ENCODE measurements at places on chromosomes 5 and 9.
A peak's percentile ranks its signal among the peaks of the same experiment; 100 is the strongest.

DNA sequence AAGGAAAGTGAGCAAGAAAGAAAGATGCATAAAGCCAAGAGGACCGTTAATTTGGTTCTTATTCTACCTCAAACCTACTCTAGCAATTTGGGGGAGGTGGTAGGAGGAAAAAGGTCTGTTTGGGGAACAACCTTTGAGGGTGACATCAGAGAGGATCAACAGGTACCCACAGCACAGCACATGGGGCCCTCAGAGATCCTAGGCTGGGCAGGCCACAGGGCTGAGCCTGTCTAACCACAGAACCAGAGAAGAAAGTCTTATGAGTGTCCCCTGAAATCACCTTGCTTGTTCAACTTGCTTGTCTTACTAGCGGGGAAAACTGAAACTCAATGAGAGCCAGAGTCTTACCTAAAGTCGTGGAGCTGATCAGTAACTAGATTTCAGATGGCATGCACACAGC lies 385.2 kb downstream of the SPOCK1 start:
- DNase-seq, result no peak

DNA sequence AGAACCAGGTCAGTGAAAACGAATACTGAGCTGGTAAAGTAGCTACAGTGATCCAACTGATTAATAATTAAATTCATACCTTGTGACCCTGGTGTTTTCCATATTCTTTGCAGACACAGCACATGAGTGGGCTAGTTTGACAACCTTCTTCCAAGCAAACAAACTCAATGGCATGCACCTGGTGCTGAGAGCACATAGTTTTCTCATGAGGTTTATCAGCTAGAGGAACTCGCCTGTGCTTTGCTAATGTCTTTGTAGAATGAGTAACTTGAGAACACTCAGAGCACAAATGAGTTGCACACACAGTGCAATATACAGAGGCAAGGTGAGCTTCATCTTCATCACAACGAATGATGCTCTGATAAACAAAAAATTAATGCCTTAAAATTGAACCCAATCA lies 12.6 kb downstream of the TRIM23 start:
- DNase-seq, result no peak

DNA sequence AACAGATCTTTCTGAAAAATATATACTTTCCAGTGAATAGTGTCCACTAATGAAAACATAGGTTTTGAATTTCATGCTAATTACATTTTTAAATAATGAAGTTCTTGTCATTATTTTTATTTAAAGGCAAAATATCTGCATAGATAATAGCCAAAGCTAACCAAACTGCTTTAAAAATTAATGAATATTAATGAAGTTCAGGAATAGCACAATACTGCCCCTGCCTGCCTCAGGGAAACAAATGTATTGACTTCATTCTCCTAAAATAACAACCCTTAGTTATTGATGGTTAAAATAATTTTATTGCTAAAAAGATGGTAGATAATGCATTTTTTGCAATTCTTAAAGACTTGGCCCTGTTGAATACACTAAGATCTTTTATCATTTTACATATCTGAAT lies 103.6 kb upstream of the SSBP2 start:
- no peak for DNase-seq

DNA sequence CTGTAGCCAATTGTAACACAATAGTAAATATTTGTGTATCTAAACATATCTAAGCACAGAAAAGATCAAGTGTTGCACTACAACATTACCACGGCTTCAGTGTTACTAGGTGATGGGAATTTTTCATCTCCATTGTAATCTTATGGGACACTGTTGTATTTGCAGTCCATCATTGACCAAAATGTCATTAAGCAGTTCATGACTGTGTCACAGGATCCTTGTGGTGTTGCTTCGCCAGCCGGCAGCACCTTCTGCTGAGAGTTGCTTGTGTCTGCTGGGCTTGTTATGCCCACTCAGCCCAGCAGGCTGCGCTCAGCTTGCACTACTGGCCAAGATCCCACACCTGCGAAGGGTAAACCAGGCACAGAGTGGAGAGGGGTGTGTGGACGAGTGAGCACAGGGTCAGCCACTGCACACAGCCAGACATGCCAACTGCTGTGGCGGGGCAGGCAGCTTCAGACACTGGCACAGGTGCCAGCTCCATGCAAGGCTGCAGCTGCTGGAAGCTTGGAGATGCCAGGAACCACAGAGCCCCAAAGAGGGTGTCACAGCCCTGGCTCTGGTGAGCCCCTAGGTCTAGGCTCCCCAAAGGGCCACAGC lies 273.7 kb downstream of the CETN3 start:
- DNase-seq, result no peak

DNA sequence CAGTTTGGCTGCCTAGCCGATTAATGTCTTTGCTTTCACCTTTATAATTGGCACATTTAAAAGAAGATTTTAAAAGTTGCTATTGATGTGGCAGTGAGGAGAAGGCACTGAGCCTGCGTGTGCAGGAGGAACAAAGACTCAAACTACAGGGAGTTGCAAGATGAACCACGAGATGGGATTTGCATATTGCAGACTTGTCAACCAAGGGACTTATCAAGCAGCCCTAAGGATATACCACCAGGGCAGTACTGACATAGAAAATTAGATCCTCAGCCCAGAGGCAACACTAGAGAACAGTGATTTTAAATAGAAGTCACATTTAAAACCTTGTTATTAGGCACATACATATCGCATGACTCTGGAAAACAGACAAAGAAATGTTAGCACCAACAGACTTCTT lies 342.6 kb downstream of the GLIS3 start:
- DNase-seq, result no peak

DNA sequence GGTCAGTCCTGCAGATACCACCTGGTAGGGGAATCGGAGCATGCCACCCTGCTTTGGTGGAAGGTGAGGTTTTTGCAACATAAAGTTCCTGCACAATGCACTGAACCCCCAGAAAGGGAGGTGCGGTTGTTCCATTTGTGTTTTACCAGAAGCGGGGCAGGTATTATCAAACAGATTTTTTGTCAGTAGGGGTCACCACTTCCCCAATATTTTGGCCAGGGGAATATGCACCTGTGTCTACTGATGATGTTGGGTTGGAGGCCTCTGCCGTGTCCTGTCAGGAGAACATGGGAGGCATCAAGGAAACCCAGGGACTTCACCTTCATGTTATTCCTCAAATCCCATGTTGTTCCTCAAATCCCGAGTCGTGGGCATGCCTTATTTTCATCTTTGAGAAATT lies 438.7 kb downstream of the NTRK2 start:
- DNase-seq, result no peak

GRCh38 chr5:179266291-179267070 lies 78.8 kb downstream of the ADAMTS2 start:
- peak; percentile 9 for DNase-seq

- no peak for DNase-seq
These were observed 61.8 kb downstream of the ACTBL2 start for GRCh38 chr5:57420801-57421200.

DNA sequence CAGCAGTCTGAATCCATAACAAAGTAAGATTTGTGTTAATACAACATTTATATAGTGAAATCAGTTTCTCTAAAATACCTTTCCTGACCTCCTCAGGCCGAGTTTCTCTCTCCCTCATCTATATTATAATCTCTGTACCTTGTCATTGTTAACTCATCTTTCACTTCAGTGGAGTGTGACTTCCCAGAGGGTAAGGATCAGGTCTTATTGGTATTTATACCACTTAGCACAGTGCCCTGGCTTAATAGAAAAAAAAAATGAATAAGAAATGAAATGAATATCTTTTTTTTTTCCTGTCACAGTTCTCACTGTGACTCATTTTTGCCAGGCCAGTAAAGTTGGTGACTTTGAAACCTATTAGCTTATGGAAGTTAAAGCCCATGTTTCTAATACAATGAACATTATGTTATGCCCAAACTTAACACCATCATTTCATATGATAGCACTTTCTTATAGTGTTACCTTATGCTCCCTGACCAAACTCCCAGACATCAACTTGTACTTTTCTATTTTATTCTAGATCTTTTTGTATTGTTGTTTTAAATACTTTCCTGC lies 90.1 kb downstream of the NR3C1 start:
- DNase-seq, result no peak

GRCh38 chr9:92607088-92607487 lies 62.8 kb downstream of the IPPK start:
- no peak for DNase-seq

DNA sequence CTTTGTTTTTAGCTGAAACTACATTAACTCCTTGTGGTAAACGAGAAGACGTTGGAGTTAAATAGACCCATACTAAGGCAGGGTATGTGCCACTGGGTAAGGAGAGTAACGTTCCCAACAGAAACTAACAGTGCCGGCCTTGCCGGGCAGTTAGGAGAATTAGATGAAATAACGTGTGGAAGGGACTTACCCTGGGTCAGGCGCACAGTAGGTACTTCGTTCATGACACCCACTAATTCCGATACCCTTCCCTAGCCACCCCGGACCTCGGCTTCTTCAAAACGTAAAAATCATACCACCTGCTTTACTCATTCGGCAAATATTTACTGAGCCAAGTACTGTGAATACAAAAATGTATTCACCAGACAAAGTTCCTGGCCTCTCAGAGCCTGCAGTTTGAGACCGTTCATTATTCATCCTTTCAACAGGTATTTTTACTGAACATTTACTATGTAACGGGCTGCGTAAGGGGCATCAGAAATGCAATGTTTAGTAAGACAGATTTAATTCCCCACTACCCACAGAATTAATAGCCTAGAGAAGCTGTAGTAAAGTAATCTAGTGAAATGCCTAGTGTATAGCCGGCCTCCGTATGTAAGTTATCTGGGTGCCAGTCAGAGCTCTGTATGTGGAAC lies 3.2 kb upstream of the SMIM23 start:
- DNase-seq, result no peak

DNA sequence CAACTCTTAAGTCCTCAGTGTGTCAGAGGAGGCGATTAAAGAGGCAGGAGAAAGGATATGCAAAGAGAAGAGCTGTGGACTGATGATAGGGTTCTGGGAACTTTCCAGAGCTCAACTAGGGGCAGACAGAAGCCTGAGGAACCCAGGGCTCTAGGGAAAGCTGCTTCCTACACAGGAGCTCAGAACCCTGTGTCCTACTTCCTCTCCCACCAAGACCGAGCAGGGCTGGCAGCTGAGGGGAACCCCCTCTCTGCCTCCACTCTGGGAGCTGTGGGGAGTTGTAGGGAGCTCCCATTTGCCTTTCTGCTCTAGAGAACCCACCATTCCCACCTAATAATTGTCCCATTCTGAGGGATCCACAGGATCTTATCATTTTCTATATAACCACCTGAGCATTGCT lies 674.3 kb downstream of the ACTL7B start:
- DNase-seq, result no peak

DNA sequence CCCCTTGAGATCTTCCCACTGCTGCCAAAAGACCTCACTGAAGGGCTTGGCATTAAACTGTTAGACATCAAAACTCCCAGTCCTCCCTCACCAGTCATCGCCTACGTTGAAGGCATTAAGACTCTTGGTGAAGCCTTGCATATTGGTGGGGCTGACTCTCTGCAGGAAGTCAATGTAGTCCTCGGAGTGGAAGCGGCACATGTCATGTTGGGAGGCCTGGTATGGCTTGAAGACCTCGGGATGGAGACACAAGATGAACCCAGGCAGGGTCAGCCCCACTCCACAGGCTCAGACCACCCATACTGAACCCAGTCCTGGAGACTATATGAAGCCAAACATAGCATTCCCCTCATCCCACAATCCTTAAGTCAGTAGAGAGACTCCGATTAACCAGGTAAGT lies 1.9 kb downstream of the HDAC3 start:
- no peak for DNase-seq

GRCh38 chr5:176188506-176189193 lies 49.6 kb upstream of the SIMC1 start:
- no peak for DNase-seq

- no peak for DNase-seq
These were observed 233.9 kb upstream of the ZNF608 start for GRCh38 chr5:124980163-124980941.

- DNase-seq, result no peak
These were observed 79.1 kb upstream of the ALDH1B1 start for GRCh38 chr9:38313421-38313820.

GRCh38 chr5:139659695-139660101 lies 11.5 kb downstream of the CXXC5 start:
- DNase-seq, result no peak

- DNase-seq, result no peak
These were observed 310.7 kb downstream of the RAB3C start for GRCh38 chr5:58893551-58893950.

DNA sequence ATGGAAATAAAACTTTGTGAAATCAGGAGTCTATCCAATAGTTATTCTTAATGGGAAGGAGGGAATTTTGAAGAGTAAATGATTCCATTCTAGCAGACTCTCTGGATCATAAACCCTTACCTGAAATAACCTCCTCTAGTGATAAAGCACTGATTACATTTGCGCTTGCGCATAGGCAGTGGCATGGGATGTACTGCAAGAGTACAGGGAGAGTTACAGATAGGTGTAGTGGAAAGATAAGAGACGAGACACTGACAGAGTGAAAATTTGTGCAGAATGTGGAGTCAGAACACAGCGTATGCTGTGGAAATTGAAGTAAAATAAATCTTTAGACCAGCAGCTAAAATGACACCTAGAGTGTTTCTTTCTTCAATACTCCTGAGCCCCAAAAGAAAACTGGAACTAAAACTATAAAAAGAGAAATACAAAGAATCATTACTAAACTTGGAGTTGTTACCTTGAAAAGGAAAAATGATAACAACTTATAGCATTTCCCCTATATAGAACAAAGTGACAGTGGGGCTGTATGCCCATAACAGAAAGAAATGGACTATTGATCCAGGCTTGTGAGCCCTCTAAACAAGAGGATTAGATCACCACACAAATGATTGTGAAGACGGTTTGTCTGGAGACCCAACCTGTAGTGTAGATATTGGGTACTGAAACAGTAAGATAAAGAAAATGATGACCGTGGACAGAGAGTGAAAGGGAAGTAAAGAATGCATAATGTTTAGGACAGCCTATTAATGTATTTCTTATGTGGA lies 1471.2 kb upstream of the NUDT12 start:
- DNase-seq, result no peak

- DNase-seq, result no peak
These were observed 15.8 kb downstream of the GALNT10 start for GRCh38 chr5:154206311-154206710.

DNA sequence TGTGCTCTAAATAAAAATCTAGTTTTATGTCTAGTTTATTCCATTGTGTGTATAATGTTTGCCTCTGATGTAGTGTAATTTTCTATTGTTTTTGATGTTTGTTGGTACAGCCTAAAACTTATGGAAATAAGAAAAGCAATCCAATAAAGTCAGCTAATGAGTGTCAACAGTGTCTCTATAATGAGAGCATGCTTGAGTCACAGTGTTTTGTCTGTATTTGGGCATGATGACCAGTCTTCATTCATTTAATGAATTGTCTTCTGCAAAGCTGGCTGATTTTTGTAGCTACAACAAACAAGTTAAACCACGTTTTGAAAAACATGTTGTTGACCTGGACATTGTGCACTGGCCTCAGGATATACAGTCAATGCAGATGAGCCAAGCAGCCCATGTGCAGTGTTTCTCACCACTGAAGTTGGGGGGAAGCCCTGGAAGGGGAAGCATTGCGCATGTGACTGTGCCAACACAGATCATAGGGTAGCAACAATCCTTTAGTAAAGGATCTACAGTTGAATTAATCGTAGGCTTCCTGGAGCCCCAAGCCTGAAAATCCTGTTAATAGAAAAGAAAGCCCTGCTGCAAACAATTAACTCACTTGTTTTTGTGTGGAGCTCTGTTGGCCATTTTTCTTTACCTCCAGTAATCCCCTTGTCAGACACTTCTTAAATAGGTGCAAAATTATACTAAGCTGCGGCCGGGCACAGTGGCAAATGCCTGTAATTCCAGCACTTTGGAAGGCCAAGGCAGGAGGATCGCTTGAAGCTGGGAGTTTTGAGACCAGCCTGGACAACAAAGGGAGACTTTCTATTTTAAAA lies 88.0 kb downstream of the INIP start:
- DNase-seq, result no peak

- no peak for DNase-seq
These were observed 211.5 kb downstream of the PAPPA start for GRCh38 chr9:116365056-116365471.

Measured in CD4-positive, alpha-beta T cell treated with Interleukin-4 for 1 hour (primary cell).